ENCODE measurements at places on chromosomes 2 and 18. TPM values are rescaled to one million over a fixed set of nuclear protein-coding genes. Genes with fewer than 3 reads are reported as not detected.

GRCh38 chr2:19617257-19617848, 258.9 kb upstream of the OSR1 start:
- DNase-seq = no peak

DNA sequence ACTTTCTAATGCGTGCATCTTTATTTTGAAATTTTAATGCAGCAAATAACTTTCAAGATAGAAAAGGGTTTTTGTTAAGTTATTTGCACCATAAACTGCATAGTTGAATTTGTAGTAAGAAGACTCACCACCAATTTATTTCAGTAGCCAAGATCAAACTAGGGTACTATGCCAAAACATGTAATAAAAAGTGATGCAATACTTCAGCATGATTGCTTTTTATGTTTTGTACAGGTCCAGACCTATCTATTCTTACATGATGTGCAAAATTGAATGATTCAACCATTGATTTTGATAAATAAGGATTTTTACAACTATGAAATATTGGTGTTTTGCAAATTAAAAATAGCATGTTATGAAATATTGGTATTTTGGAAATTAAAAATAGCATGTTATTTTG, 26.7 kb downstream of the AGPS start:
- no peak for DNase-seq

Gene BMP10
- 0.27 TPM for total RNA-seq

Gene FHOD3
- total RNA-seq = 2.6 TPM

GRCh38 chr18:23209796-23210195, 74.5 kb downstream of the CABLES1 start:
- no peak for DNase-seq

GRCh38 chr2:10086950-10087349, 6.7 kb upstream of the CYS1 start:
- no peak for DNase-seq

DNA sequence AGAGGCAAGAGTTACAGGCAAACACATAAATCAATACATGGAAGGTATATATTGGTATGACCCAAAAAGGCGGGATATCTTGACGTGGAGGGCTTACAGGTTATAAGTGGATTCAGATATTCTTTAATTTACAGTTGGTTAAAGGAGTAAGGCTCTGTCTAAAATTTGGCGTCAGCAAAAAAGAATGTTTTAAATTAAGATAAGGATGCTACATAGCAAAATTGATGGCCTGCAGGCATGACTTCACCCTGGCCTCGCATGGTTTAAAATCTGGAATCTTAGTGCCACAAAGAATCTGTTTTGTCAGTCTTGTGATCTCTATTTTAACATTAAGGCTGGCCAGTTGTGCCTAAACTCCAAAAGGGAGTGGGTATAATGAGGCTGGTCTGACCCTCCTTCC, 58.4 kb upstream of the REL start:
- no peak for DNase-seq

DNA sequence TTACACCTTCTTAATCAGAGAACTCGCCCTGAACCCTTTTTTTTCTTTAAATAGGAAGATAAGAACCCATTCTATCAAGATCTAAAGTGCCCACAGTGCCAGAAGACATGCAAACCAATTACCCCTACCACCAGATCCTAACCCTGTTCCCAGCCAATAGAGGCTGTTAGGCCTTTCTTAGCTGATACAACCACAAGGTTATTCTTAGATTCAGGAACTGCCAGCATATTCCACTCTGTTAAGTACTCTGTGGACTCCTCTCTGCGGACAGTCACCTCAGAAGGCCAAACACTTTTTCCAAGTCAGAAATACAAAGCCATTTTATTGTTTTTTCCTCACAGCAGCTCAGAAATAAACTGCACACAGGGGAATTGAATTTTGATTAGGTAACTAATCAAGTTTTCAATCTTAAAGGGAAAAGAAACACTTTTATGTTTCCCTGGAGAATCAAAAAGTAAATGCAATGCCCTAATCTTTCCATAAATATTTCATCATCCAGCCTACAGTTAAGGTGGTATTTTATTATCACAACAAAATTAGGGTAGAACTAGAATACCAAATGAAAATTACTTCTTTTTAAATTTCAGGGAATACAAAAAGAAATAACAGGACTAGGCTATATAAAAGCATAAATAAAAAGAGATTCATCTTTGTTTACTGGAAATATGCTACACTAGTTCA, 111.4 kb downstream of the NBAS start:
- no peak for DNase-seq

Gene ARHGAP28
- total RNA-seq = 71.3 TPM

GRCh38 chr2:211035548-211036185, 479.3 kb downstream of the CPS1 start:
- peak; percentile 38 for DNase-seq

Gene MAL
- total RNA-seq = 1.4 TPM

GRCh38 chr2:162711832-162712540, 126.6 kb downstream of the KCNH7 start:
- peak; percentile 22 for DNase-seq

DNA sequence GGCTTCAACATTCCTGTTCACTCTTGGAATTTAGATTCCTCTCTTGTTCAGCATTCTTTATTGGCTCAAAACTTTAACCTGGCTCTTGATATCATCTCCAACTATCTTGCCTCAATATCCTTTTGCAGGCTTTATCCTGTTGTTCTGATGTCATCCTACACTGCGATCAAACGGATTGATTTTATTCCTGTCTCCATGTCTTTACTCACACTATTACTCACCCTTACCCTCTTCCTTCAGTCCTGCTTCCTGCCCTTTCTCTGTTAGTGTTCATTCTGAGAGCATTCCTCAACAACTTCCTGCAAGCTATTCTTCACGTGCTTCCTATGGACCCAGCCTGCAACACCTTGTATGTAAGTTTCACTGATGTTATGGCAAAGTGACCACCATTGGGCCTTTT, 264.7 kb downstream of the RNF152 start:
- DNase-seq = no peak

DNA sequence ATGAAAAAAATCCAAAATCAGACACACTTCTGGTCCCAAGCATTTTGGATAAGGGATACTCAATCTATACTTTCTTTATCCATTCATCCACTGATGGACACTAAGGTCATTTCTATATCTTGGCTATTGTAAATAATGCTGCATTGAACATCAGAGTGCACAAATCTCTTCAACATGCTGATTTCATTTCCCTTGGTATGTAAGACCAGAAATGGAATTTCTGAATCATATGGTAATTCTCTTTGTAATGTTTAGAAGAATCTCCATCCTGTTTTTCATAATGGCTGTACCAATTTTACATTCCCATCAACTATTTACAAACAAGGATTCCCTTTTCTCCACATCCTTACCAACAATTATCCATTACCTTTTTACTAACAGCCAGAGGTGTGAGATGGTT, 33.7 kb upstream of the MCM6 start:
- no peak for DNase-seq

DNA sequence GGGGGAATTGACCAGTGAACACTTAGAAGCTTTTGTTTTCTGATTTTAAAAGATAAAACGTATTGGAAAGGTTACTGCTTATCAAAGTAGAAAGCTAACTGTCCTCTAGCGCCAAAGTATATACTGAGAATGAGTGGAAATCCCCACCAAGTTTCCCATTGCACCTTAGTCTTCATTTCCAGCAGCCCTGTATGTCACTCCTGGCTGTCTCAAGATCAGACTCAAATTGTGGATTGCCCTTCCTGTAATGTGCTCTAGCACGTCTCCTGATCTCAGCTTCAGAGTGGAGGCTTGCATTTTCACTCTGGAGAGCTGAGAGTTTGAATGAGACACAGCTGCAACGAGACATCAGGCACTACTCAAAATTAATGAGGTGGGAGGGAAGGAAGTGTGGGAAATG, 26.6 kb downstream of the MFF start:
- no peak for DNase-seq

Gene SEH1L
- total RNA-seq = 25.8 TPM

DNA sequence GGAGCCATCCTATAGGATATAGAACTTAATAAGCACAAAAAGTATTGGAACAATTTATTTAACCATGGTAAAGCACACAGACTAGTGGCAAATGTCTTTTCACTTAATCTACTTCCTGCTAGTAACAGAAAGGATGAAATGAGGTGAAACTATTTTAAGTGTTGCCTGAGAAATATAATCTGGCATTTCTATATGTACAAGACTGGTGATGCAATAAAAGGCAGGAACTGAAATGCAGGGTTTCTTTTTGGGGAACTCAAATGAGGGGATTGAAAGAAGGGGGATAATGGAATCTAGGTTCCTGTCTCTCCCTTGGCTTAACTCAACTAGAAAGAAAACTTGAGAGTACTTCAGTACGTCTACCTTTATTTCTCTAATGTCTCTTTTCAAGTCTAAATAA, 122.3 kb downstream of the MEMO1 start:
- no peak for DNase-seq

GRCh38 chr2:20139407-20140172, 85.3 kb downstream of the SDC1 start:
- DNase-seq = no peak

DNA sequence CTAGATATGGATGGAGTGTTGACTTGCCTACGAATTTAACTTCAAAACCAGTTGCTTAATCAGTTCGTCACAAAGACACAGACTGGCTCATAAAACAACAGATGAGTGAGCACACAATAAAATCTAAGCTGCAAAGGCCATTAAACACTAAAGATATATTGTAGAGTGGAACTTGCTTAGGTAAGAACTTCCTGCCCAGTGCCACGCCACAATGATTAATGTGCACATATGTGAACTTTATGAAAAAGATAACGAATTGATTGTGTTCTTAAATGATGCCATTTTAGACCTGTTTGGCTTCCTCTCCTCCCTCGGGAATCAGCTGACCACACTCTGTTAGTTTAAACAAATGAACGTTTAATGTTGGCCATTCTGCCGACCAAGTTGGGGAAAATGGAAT, 2031.3 kb upstream of the CELF4 start:
- DNase-seq = peak; percentile 31

DNA sequence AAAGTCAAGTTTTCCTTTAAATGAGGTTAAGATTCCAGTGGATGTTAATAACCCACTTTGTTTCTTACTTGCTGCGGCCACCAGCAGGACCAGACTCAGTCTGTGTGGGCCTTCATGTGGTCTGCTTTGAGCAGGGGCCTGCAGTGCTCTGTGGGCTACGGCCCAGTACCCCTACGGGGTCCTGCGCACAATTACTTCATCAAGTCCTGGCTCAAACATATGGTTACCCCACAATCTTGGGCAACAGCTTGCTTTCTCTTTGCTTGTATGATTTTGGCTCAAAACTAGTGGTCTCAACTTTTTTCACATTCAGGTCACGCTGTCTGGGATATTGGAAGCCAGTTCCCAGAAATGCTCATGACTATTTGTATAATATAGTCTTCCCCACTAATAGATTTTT, 64.2 kb downstream of the PTPN2 start:
- DNase-seq = no peak

DNA sequence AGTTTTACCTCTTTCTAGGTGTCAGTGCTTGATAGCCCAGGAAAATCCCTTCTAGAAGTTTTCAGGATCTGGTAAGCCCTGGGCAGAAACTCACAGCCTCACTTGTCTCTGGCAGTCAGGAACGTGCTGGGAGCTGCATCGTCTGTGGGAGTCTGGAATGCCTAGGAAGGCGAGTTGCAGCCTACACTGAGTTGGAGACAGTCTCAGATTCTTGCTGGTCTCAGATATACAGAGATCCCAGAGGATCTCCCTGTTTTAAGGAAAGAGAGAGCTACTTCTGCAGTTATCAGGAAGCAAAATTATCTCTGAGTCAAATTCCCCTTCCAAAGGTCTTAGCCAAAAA, 104.4 kb upstream of the CDC42EP3 start:
- DNase-seq = no peak

DNA sequence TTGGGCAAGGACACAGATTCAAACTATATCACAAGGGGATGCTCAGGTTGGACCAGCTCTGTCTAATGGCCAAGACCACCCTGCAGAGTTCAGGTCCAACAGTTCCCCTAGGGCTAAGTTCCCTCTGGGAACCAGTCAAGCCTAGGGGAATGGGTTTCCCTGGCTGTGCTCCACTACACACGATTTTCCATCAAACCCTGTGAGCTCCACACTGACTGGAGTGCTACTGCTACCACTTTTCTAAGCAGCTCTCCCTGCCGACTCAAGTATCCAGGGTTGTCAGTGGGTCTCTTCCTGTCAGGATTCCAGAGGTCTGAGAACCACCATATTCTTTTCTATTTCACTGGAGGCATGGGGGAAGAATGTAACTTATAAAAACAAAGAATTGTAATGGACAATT, 280.4 kb upstream of the COL3A1 start:
- no peak for DNase-seq

- peak; percentile 74 for DNase-seq
Observed at GRCh38 chr2:4762951-4763376, 929.2 kb upstream of the SOX11 start.

Gene TLX2
- total RNA-seq = not detected

- no peak for DNase-seq
Observed at GRCh38 chr18:62981566-62981965, 266.2 kb downstream of the PHLPP1 start.

Gene CRYGD
- total RNA-seq = not detected

- no peak for DNase-seq
Observed at GRCh38 chr2:27281855-27282559, at the start of gene TRIM54. TSS of gene TRIM54 (plus strand) at chr2:27282429. CDS start at chr2:27282732, 303 bp downstream.

- no peak for DNase-seq
Observed at GRCh38 chr2:128288781-128289180, 29.9 kb downstream of the HS6ST1 start.

DNA sequence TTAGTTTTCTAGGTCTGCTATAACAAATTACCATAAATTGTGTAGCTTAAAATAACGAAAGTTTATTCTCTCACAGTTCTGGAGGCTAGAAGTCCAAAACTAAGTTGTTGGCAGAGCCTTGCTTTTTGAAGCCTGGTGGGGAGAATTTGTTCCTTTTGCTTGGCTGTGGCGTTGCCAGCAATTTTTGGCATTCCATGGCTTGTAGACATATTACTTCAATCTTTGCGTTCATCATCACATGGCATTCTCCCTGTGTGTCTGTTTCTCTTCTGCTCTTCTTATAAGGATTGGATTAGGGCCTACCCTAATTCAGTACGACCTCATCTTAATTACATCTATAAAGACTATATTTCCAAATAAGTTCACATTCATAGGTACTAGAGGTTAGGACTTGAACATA, 217.7 kb downstream of the MBD5 start:
- DNase-seq = no peak

All from hepatocyte (in vitro differentiated cells).